ENCODE measurements at places on chromosomes 1 and 21. TPM values are rescaled to one million over a fixed set of nuclear protein-coding genes. Genes with fewer than 3 reads are reported as not detected.

Gene LRRC38
- not detected for total RNA-seq

Gene C8B
- total RNA-seq: not detected

Gene TMPRSS2
- not detected for total RNA-seq

Gene NMNAT2
- 41.5 TPM for total RNA-seq

Gene KRTAP7-1
- not detected for total RNA-seq

Gene TMCC2
- total RNA-seq: 45.9 TPM

Gene STMN1
- 706 TPM for total RNA-seq

Gene C4BPA
- total RNA-seq: not detected

Gene COL6A2
- total RNA-seq: 37.1 TPM

Gene MROH7
- 1.4 TPM for total RNA-seq

Gene WLS
- 29.2 TPM for total RNA-seq

Gene ADGRL2
- total RNA-seq: 130 TPM

Gene VHLL
- total RNA-seq: 0.94 TPM

Gene NLRP3
- 1.4 TPM for total RNA-seq

Gene DAB1
- total RNA-seq: 45.4 TPM

Gene CYP2J2
- total RNA-seq: 0.47 TPM

DNA sequence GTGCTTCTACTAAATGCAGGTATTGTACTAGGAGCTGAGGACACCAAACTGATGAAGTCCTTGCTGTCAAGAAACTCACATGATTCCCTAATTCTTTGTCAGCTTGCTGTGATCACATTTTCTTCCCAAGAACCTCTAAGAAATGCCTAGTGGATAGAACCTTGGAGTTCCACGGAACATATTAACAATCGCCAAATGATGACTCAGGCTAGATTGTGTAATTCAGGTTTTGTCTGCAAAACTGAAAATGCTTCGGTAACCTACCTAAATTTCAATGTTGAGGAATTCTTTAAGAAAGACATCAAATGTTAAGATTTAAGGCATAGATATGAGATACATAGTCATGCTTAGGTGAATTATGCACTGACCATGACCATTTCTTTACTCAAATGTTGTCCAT, 1.7 kb upstream of the GADD45A start:
- no peak for DNase-seq

GRCh38 chr1:33161061-33161681, 20.7 kb downstream of the TRIM62 start:
- peak; percentile 71 for DNase-seq

DNA sequence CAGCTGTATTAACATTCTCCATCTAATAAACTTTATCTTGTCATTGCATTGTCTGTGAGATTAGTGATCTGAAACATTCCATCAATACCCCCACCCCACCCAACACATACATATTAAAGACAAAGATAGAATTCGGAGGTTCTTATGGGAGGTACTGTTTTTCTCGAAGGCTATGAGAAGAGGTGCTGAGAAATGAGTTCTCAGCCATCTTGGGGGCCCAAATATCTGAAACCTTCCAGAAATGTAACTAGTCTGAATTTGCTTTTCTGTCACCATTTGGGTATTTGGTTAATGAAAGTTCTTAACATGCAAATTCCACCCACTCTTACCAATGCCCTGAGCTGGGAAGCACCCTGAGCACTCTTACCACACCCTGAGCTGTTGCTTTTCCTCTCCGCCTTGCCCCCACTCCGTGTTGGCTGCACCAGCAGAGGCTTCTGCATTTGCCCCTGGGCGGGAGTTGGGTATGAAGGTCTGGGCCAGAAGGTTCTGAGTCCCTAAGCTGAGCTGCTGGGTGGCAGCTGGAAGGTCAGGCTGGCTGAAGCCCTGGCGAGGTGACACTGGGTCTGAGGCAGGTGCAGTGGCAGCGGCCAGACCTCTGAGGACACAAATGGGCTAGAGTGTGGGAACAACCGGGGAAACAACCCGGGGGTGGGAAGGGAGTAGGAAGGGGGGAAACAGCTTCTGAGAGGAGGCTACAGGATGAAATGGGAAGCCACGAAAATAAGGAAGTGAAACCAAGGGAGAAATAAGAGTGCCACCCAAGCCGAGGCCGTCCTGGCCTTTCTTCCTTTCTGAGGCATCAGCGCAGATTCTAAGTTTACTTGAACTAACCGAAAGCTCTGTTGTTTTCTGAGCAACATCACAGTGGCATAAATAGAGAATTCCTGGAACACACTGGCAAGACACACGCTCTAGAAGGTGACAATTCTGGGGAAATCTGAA, 26.3 kb upstream of the IER5 start:
- DNase-seq: no peak

GRCh38 chr1:117559985-117560384, 45.9 kb upstream of the TENT5C start:
- DNase-seq: no peak

- no peak for DNase-seq
Measured at GRCh38 chr21:33412832-33413519, 9.8 kb downstream of the IFNGR2 start.

- DNase-seq: no peak
Measured at GRCh38 chr1:208374391-208374941, 130.3 kb upstream of the PLXNA2 start.

DNA sequence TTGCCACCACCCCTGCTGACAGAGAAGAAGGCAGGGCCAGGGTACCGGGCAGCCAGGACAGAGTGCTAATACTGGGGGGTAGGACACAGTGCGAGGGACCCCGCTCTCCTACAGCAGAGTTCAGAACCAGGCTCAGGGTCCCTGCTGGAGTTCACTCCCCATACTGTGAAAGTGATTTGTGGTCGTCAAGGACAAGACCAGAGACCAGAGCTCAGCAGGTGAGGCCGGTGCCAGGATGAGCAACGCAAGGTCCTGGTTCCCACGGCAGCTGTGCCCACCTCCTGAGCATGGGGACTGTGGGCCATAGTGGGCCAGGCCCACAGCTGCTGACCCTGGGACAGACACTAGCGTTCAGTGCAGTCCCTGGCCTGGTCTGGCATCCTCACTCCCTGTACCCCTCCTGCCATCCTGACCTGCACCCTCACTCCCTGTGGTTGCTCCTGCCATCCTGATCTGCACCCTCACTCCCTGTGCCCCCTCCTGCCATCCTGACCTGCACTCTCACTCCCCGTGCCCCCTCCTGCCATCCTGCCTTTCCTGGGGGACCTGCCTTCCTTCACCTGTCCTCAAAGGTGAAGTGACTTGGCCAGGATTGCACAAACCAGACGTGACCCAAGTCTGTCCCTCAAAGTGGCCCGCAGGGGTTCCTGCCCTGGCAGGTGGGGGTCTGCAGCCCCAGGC, 13.8 kb upstream of the PTTG1IP start:
- no peak for DNase-seq

- no peak for DNase-seq
Measured at GRCh38 chr1:179814546-179814838, 63.1 kb downstream of the TOR1AIP2 start.

DNA sequence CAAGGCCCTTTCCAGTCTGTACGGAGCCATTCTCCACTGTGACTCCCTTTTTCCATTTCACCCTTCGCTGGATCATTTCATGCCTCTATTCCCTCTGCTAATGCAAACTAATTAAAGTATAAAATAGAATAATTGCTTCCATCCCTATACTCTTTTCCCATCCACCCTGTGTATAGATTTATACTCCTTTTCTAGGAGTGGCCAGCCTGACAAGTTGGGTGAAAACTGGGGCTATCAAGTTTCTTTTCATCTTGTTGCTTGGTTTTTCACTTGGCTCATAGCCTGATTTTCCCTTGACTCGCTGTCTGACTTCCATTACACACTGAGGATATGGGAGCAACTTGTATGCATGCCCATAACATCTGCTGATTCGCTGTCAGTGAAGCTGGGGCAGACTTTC, 107.0 kb downstream of the PLXNA2 start:
- no peak for DNase-seq

- no peak for DNase-seq
Measured at GRCh38 chr1:202106340-202107254, 16.1 kb upstream of the GPR37L1 start.

DNA sequence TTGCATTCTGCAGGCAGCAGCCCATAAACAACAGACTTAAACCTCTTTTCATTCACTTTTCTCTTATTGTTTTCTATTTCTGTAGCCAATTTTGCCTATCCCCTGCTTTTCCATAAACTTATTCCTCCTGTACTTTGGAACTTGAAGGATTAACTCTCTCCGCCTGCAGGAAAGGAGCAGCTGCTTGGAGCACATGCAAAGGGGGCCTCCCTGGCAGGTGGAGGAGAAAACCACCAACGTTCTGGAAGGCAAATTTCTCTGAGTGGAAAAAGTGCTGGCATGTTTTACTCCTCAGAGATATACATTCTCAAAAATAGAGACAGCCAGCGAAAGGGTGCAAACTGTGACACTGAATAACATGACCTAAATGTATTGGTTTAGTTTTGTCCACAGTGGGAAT, 33.6 kb downstream of the RGS21 start:
- no peak for DNase-seq

DNA sequence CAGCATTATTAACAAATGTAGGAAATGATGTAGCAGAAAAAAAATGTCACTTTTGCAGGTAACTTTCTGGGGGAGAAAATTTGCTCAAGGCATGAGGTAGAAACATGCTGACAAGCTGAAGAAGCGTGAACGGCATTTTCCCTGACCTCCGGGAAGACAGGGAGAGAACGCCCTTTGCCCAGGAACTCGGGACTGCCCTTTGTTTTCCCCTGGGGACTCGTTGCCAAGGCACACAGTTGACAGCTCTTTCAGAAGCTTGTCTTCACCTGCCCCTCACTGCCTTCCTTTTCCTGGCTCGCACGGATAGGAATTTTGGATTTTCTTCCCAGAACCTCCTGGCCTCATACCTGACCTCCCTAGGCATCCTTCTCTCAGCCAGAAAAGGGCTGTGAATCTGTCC, 52.7 kb upstream of the COA6 start:
- no peak for DNase-seq

- DNase-seq: no peak
Measured at GRCh38 chr1:245859493-245860114, 647.5 kb downstream of the SMYD3 start.

- DNase-seq: no peak
Measured at GRCh38 chr1:100076319-100076718, 56.4 kb downstream of the SASS6 start.

GRCh38 chr1:112982853-112983536, 27.0 kb upstream of the SLC16A1 start:
- DNase-seq: no peak

DNA sequence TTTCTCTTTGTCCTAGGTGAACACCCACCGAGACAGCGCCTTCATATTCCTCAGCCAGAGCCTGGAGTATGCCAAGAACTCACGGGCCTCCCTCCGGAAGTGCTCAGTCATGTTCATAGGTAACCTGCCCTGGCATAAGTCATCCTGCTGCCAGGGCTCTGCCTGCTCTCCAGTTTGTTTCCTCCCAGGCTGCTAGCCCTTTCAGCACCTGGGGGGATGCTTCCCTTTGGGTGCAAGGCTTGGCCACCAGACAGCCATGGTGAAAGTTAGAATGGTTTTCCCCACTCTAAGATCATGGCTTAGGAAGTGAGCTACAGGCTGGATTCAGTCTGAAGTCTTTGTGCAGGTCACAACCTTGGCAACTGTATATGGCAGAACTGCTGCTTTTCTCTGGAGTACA, 9.2 kb upstream of the TTC4 start:
- DNase-seq: no peak

DNA sequence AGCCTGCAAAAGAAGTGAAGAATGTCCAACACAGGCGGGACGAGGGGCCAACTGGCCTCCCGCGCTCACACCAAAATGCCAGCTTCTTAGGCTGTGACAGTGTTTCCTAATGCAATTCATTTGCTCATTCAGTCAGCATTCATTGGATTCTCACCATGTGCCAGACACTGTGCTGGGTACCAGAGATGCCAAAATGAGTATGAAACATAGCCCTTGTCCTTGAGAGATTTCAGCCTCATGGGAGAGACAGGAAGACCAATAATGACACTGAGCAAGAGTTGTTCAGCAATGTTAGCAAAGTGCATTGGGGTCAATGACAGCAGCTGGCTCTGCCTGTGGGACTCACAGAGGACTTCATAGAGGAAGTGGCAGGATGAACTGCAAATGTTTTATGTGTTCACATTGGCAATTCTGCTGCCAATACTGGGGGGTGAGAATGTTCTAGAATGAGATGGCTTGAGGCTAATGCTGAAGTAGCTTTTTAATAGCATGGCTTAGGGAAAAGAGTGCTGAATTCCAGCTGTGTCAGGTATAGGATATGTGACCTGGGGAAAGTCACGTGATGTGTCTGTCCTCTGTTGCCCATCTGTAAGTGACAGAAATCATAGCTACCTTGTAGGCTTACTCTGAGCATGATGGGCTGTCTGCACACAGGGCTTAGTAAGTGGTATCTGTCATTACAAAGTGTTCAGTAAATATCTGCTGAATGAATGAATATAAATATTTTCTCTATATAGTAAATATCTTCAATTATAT, 58.3 kb upstream of the KIF26B start:
- peak; percentile 9 for DNase-seq

- DNase-seq: no peak
Measured at GRCh38 chr1:224252479-224252878, 69.4 kb downstream of the DEGS1 start.

- no peak for DNase-seq
Measured at GRCh38 chr21:37264808-37265207, 2.3 kb downstream of the VPS26C start.

DNA sequence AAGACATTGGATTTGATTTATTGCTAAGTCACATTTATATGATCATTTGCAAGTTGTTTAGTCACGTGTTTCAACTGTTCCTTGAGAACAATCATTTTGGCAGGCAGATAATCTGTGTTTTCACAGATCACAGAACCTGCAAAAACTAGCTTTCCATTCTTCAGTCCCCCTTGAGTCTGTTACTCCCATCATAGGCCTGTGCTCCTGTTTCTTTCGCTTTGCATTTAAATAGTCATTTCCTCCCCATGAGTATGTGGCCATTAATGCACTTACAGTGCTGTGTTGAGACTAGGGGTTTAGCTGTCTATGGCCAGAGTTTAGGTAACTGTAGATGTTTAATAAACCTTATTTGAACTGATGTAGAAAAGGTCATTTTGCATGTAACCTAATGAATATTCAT, 214.5 kb downstream of the PATJ start:
- DNase-seq: no peak

DNA sequence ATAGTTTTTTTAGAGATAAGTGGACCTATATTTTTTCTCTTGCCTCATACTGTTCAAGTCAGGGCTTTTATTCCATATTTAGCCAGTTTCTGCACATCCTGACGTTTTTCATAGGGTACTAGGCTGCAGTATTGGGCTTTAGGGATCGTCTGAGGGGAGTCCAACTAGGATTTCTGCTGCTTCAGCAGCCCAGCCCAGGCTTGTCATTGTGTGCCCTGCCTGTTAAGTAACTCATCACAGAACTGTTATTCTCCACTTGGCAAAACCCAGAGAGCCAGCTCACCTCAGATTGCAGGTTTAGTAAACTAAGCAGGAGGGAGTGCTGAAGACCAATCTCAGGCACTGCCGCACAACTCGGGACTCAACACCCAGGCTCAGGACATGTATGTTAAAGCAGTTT, 2.8 kb downstream of the GALNT2 start:
- no peak for DNase-seq

DNA sequence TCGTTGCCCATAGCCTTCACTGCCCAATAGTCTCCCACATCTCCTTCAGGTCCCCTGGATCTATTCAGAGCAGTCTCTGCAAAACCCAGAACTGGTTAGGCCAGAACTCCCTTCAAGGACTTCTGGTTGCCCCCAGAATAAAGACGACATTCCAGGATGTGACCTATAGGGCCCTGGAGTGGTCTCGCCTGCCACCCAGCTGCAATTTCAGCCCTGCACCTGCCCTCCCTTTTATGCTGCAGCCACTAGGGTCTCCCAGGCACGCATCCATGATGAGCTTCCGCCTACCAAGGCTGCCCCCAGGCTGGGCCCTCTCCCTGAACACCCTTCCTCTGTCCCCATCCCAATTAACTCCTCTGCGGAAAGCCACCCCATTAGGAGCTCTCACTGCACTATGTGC, 7.2 kb upstream of the TSPEAR start:
- DNase-seq: no peak

- no peak for DNase-seq
Measured at GRCh38 chr1:44249543-44249942, 36.3 kb downstream of the DMAP1 start.

All from occipital lobe (tissue), 3 donors.